ENCODE measurements at places on chromosomes 7 and 10.
A peak's percentile ranks its signal among the peaks of the same experiment; 100 is the strongest.

- peak; percentile 86 for DNase-seq
These were observed 2.1 kb downstream of the ADIRF start for GRCh38 chr10:86970162-86970981.

- no peak for DNase-seq
These were observed 303.0 kb downstream of the PRKG1 start for GRCh38 chr10:51377070-51377931.

GRCh38 chr7:65798111-65799075 lies 74.5 kb upstream of the VKORC1L1 start:
- peak; percentile 55 for DNase-seq

- no peak for DNase-seq
These were observed 335.3 kb downstream of the FGFR2 start for GRCh38 chr10:121262774-121263430.

DNA sequence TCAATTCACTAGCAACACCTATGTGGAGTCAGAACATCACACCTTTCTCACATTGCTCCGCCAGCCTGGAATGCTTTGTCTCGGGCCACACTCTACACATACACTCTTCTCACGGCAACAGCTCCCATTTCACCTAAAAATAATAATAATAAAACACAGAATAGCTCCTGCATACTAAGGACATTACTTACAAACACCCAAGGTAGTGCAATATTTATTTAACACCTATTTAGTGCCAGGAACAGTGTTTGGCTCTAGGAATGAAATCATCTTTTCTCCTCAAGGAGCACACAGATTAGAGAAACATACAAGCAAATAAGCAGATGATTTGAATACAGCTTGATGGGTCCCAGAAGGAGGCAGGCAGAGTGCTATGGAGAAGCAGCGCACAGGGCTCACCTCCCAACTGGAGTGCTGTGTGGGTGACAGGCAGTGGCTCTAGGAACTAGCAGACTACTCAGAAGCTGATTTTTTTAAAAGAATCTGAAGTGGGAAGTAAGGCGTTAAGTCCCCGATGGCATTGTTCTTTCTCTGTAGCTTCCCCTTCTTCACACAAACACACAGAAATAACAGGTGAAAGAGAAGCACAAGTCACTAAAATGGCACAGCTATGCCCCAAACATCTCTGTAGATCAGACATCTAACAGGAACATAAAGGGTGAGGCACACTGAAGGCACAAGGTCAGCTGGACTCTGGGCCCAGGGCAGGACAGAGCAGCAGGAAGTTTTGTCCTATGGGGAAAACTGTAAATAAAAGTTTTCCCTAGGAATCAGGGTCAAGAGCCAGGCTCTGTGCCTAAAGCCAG lies 16.7 kb downstream of the USP6NL start:
- no peak for DNase-seq

GRCh38 chr7:47896809-47897423 lies 51.4 kb downstream of the PKD1L1 start:
- no peak for DNase-seq

GRCh38 chr10:34622945-34623344 lies 192.2 kb downstream of the PARD3 start:
- DNase-seq: no peak

GRCh38 chr7:22581099-22581498 lies 81.1 kb upstream of the STEAP1B start:
- no peak for DNase-seq

DNA sequence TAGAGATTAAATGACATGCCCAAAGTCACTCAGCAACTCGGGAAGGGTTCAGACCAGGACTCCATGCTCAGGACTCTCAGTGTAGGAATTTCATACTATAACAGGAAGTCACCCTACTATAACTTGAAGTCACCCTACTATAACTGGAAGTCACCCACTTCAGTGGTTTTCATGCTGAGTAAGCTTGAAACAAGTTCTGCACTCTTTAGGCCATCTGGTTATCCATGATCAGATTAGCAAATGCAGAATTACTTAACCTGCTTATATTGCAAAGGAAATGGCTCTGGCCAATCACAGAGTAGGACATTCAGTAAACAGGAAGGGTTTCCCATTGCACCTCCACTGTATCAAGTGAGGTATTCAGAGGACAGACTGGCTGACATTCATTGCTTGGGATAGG lies 1240.4 kb downstream of the GATA3 start:
- DNase-seq: no peak

GRCh38 chr10:89348481-89348880 lies 20.7 kb downstream of the IFIT3 start:
- DNase-seq: no peak

- no peak for DNase-seq
These were observed 350.1 kb upstream of the MKI67 start for GRCh38 chr10:128476368-128476725.

DNA sequence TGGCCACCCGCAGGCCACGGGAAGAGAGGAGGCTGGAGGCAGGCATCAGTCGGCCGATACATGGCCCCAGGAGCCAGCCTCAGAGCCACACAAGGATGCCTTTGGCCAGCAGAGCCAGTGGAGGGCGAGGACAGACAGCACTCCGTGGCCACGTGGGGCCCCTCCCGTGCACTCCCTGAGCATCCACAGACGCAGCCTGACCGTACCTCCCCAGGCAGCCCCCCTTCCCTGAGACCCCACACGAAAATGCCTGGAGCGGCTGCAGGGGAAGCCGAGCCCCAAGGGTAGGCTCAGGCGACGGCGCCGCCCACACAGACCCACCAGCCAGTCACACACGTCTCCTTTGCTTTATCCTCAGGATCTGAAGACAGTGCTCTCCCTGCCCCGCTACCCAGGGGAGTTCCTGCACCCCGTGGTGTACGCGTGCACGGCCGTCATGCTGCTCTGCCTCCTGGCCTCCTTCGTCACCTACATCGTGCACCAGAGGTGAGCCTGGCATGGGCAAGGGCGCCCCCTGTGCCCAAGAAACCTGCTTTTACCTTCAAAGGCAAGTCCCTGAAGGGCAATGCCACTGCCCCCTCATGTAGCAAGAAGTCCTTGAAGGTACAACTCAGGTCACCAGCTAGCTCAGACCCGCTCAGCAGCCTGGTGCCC lies 9.0 kb downstream of the ADGRA1 start:
- DNase-seq: no peak

DNA sequence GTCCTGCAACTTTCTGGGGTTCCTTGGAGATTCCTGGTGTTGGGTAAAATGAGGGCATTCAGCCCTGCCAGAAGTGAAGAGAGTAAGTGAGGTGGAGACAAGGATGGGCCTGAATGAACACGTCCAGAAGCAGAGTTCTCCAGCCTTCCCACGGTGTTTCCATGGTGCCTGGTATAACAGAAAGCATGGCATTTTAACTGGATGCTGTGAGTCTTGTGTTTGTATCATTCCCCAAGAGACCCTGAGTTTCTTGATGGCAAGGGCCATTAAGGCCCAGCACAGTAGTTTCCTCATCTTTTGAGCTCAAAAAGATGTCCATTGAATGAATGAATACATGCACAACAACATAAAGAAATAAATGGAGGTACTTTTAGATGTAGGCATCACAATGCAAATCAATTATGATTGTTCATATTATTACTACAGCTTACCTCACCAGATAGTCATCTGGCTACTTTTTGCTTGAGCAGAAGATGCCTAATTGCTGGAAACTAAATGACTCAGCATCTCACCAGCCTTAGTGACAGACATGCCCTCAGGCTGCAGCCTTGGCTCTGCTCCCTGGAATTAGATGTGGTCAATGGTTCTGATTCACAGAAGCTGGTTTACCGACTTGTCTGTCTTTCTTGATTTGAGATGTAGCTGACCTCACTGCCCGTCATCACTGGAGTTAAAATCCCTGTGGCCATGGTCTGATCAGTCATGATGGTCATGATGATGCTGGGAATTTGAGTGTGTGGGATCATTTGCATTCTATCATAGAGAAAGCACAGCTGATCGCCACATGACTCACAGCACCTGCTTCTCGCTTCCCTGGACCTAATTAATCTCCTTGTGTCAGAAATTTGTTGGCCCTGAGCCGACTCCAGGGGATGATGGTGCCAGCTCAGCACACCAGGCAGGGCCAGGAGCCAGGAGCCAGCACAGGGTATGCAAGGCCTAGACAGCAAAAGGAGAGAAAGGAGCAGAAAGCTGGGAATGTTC lies 83.9 kb downstream of the CXCL12 start:
- peak; percentile 87 for DNase-seq
